Activated CD4-positive, alpha-beta T cell treated with anti-CD3 and anti-CD28 coated beads for 4 hours (primary cell): ENCODE measurements at places on chromosomes 5 and 9.

DNA sequence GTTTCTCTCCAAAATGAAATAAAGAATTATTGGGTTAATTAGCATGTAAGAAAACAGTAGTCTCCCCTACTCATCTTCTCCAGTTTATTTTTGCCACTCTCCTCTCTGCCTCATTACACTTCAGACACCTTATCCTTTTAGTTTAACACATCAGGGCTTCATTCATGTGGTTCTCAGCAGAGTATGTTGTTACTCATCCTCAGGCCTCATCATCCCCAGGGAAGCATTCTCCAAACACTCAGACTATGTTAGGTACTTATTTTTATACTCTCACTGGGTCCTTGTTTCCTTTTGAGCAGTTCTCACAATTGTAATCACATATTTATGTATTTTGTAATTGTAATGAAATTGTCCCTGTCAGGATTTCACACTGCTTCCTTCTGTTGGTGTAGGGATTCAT is 470.5 kb downstream of the PDE4D start:
- DNase-seq, result no peak

GRCh38 chr5:97043511-97043910 is 98.9 kb downstream of the LIX1 start:
- no peak for DNase-seq

DNA sequence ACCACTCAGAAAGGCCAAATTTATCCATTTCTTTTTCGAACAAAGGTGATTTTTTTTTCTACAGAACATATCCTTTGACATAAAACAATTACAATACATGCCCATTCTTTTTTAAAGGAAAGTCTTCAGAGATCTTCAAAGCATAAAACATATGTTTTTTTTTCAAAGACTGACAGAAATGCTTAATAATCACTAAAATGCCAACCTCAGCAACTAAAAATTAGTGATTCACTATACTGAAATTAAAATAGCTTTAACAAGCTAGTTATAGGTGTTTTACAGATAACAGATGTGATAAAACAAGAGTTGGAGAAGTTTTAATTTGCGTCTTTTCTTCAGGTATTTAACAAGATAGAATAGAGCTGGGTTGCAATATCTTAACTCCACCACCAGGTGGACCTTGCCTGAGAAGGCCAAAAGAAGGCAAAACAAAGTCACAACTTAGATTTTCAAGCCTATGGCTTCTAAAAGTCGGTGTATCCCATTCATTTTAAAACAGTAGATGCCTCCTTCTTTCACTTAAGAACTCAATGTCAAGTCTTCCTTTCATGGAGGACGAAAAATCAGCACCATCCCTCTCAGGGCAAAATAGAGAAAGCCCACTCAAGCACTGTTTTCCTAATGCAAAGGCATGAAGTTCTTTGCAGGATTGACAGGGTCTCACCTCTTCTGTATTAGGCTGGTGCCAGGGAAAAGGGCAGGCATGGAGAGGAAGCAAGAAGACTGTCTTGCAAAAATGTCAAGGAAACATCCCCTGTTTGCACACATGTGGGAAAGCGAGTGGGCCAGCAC is 31.1 kb upstream of the CPLX2 start:
- DNase-seq, result no peak

- DNase-seq, result peak; percentile 29
Observed at GRCh38 chr5:172833686-172834414, at the start of gene ERGIC1. Gene ERGIC1 (plus strand): TSS chr5:172834251. CDS start chr5:172834414, 163 bp downstream.

- no peak for DNase-seq
Observed at GRCh38 chr9:82108474-82108873, 119.9 kb downstream of the SPATA31D1 start.

DNA sequence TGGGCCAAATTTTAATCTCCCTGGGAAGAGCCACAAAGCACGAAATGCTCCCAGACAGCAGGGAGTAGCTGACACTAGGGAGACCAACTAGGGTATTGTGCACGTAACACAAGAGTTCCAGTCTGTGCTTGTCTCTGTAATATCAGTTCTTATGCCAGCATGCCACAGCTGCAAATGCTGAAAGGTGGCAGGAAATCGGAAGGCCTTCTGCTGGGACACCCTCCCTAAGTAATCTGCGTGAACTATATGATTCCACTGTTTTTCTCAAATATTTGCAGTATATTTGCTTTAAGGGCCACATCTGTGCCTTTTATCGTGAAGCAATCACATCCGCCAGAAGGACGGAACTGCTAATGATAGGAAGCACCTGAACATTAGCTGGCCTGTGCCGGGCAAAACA is 12.6 kb downstream of the VLDLR start:
- no peak for DNase-seq
